ENCODE measurements at places on chromosomes 6 and 20.

- no peak for DNase-seq
Measured at GRCh38 chr6:6560909-6561308, 27.6 kb upstream of the LY86 start.

- no peak for DNase-seq
Measured at GRCh38 chr20:40588891-40589290, 100.1 kb downstream of the MAFB start.

GRCh38 chr20:64167676-64168075, 3.4 kb downstream of the MYT1 start:
- DNase-seq = no peak

- DNase-seq = no peak
Measured at GRCh38 chr6:53813096-53813495, 18.3 kb downstream of the LRRC1 start.

DNA sequence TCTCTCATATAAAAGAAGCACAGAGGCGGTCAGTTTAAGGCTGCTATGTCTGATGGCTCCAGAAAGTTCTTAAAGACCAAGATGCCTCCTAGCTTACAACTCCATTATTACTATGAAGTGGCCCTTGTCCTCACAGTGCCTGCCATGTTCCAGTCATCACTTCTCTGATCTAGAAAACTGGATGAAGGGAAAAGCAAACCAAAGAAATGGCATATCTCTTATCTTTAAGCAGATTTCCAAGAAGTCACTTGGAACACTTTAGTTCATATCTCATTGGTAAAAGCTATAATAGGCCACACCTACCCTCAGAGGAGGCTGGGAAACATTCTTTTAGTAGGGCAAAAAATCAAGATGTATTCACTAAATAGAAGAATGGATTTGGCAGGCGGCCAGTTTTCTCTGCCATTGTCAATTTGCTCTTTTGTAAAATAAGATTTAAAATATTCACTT, 289.6 kb downstream of the TBC1D7 start:
- no peak for DNase-seq

All from T follicular helper cell (primary cell).